Germinal center (tissue), 1 donor: ENCODE measurements at places on chromosomes 5 and 9.

- DNase-seq = no peak
Measured at GRCh38 chr5:117102591-117102990, 528.0 kb upstream of the SEMA6A start.

- DNase-seq = no peak
Measured at GRCh38 chr9:95091601-95092261, 225.8 kb downstream of the FANCC start.

DNA sequence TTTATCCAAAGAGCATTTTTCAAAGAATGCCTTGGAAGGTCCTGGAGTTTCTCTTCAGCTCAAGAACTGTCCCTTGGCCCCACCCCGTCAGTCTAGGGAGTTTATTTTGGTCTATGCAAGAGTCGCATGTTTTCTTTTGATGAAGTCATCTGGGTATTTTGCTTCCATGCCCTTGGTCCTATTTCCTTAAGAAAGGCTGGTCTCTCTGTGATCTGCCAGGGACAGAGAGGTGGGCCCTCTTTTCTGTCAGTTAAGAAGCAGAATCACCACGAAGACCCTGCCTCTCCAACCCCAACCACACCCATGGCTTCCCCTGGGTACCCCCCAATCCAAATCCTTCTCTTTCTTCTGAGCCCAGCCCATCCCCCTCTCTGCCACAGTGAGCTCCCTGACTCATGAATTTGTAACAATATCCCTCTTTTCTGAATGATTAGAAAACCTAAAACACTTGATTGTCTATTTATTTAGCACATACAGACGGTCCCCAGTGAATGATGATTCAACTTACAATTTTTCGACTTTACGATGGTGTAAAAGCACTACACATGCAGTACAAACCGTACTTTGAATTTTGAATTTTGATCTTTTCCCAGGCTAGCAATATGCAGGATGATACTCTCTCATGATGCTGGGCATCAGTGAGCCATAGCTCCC, 163.5 kb upstream of the ADRA1B start:
- no peak for DNase-seq

- DNase-seq = no peak
Measured at GRCh38 chr9:77488439-77489126, 159.5 kb downstream of the GNA14 start.

- DNase-seq = no peak
Measured at GRCh38 chr5:1910081-1910760, 27.5 kb upstream of the IRX4 start.
